ENCODE measurements at places on chromosomes 4 and X.

GRCh38 chr4:143667461-143667860 lies 33.0 kb downstream of the FREM3 start:
- DNase-seq, result no peak

- DNase-seq, result no peak
Observed at GRCh38 chrX:25600776-25601175, 537.4 kb upstream of the MAGEB18 start.

DNA sequence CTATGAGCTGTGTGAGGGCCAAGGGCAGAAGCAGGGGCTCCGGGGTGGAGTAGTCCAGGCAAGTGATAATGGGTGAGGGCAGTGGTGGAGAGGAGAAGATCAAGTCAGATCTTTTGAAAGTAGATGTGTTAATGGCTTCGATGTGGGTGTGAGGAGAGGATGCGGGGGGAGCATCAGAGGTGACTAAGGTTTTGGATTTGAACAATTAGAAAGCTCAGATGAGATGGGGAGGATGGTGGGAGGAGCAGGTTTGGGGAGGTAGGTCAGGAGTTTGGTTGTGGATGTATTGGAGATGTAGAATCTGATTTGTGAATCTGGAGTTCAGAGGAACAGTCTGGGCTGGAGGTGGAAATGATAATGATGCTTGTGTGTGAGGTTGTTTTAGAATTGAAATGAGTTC lies 4.6 kb downstream of the FTSJ1 start:
- DNase-seq, result no peak

DNA sequence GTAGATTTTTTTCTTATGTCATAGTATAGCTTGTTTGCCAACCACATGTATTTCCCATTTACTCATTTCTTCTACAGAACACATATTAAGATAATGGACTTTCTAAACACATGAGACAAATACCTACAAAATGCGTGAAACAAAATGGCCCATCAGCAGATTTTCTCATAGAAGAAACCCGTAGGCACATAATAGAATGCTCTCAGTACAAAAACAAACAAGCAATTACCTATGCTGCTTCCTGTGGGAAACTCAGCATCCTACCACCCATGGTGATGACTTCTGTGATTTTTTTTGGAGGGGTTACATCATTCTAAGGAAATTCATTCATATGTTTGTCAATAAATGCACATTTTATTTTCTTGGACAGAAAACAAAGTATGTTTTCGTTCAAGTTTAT lies 343.6 kb downstream of the SPRY1 start:
- DNase-seq, result no peak

GRCh38 chr4:159035570-159035969 lies 67.3 kb upstream of the RAPGEF2 start:
- no peak for DNase-seq

GRCh38 chrX:116031331-116031730 lies 139.2 kb upstream of the AGTR2 start:
- no peak for DNase-seq

DNA sequence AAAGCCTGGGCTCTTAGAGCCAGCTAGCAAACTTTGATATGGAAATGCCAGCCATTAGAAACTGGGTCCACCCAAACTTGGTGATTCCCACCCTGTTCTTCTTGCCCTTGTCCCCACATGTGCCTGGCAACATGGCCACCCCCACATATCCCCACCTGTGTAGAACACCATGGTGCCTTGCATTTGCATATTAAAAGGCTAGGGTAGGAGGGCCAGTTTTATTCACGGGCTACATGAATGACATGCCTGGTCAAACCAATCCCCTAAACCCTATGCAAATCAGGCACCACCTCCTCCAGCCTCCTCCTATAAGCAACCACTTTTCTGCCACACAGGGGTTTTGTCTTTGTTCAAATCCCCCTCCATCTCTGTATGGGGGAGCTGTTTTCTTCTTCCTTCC lies 104.9 kb downstream of the CLNK start:
- no peak for DNase-seq

- no peak for DNase-seq
Observed at GRCh38 chr4:82905205-82905604, 4.7 kb downstream of the THAP9 start.
